NCI-H1436 (cell line): ENCODE measurements at places on chromosomes 5 and 9.

- DNase-seq = no peak
Measured at GRCh38 chr5:80592105-80592504, 22.0 kb upstream of the ANKRD34B start.

GRCh38 chr5:167664222-167664804, 627.1 kb upstream of the WWC1 start:
- DNase-seq = no peak

- DNase-seq = no peak
Measured at GRCh38 chr5:173849908-173850307, 38.2 kb upstream of the CPEB4 start.

DNA sequence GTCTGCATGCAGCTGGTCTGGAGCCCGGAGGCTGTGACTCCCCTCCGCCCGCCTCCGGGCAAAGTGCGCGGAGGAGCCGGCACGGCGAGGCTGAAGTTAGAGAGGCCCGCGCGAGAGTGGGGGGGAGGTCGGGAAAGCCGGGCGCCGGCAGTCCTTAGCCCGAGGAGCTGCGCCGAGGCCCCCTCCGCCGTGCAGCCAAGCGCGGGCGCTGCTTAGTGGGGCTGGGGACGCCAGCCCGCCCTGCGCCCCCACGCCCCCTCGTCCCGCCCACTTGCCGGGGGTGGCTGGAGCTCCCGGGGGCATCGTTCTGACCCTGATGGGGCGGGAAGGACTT, 403 bp downstream of the NINJ1 start:
- no peak for DNase-seq

DNA sequence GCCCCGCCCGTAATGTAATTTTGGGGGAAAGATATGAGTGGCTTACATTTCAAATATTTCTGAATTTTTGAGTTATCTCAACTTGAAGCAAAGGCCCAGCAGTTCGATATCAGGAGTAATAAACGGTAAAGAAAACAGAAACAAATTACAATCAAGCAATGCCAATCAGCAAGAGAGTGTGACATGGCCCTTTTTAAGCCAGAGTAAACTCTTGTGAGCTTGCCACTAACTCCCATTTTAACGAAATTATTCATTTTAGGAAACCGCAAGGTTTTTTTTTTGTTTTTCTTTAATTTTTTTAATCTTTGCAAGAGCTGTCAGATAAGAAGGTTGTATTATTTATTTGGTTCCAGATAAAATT, 17.6 kb upstream of the CDK7 start:
- DNase-seq = no peak

GRCh38 chr9:77953590-77953989, 78.0 kb downstream of the GNAQ start:
- DNase-seq = no peak

- DNase-seq = no peak
Measured at GRCh38 chr5:15290953-15291352, 209.0 kb upstream of the FBXL7 start.

- no peak for DNase-seq
Measured at GRCh38 chr9:70801181-70801829, 320.1 kb downstream of the TRPM3 start.

DNA sequence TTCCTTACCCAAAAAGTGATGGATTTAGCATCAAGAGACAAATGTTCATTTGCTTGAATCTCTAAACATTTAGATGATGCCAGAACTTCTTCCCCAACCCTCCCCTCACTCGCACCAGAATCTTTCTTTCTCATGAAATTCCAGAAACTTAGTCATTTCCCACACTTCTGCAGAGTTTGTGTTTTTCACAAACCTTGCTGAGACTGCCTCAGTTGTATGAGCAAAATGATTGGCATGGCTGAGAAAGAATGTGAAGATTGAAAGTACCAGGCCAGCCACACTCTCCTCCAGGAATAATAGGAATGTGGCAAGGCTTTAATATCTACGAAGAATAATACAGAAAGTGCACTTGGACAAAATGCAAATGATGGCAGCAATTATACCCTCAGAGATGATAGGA, 428.3 kb upstream of the CDH6 start:
- no peak for DNase-seq

DNA sequence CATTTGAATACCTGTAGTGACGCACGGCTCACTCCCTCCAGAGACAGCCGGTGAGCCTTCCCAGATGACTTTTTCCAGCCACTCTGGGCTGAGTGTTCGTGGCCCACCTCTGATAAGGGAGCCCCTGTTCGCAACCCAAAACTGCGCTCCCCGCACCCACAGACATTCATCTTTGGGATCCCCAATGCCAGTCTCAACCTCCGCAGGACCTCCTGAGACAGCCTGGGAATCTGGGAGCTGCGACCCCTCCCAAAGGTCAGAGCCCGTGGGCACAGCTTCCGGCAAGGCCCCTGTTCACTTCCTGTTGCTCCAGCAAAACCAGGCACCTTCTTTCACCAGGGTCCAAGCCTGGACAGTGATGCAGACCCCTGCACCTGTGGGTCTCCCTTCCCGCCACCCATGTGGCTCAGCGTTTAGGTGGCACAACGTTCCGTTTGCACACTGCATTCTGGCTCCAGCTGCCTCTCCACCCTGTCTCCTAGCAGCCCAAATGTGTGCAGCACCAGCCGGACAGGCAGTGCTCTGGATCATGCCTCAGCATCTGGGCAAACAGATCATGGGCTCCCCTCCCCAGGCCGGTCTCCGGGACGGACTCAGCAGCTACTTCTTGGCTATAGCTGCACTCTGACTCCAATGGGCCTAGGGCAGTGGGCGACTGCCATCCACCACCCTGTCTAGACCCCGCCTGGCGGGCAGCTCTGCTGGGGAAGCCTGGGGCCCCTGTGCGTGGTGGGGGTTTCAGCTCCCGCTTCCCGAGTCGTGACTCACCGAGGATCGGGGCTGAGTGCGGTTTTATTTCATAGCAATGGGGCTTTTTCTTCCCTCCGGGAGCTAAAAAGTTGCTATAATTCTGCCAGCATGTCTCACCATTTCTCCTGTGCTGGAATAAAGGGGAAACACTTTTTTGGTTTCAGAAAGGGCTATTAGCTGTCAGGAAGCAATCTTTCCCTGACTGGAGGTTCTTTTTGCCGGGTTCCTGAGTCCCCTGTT, 156.0 kb downstream of the OLFM1 start:
- DNase-seq = no peak

DNA sequence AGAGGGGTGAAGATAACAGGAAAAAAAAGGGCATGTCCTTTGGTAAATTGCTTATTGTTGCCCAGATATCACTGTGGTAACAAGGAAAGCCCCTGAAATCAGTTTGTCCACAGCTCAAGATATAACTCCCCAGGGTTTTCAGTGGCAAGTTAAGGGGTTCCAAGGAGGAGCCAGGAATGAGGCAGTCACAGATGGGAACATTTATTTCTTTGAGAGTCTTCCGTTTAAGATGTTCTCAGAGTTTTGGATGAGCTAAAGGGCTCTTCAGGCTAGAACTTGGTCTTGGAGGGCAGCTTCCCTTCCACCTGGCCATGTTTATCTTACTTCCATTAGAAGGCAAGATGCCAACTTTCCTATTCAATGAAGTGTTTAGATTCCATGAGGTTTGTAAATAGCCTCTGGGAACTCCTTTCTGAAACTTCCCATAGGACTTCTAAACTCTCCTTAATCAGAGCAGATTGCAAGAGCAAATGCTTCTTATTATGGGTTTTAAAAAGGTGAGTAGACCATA, 277.6 kb upstream of the TNC start:
- DNase-seq = no peak

DNA sequence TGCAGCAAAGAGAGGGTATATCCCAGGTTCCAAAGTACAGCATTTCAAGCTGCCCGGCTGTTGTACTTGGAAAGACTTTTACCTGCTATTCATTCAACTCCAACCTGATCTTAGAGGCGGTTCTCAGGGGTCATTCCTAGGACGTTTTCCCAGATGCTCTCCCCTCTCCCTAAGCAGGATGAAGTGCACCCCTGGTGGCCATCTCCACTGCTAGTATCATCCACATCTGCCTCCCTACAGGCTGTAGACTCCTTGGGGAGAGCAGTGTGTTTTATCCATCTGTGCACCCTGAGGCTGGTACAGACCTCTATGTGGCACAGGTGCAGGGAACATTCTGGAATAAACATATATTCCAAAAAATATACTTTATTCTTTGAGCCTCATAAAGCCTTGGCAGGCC, 56.8 kb downstream of the PTPN3 start:
- DNase-seq = no peak

GRCh38 chr5:74054641-74055421, 428.8 kb downstream of the ARHGEF28 start:
- DNase-seq = no peak

- no peak for DNase-seq
Measured at GRCh38 chr5:13695076-13695712, 249.3 kb downstream of the DNAH5 start.

DNA sequence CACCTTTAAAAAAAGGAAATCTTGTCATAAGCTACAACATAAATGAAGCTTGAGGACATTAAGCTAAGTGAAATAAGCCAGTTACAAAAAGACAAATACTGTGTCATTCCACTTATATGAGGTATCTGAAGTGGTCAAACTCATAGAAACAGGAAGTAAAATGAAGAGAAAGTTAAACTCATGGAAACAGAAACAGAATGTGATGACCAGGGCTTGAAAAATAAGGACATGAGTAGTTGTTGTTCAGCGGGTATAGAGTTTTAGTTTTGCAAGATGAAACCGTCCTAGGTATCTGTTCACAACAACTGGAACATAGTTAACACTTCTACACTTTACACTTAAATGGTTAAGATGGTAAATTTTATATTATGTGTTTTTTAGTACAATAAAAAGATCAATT, 47.8 kb upstream of the SLC1A3 start:
- no peak for DNase-seq

DNA sequence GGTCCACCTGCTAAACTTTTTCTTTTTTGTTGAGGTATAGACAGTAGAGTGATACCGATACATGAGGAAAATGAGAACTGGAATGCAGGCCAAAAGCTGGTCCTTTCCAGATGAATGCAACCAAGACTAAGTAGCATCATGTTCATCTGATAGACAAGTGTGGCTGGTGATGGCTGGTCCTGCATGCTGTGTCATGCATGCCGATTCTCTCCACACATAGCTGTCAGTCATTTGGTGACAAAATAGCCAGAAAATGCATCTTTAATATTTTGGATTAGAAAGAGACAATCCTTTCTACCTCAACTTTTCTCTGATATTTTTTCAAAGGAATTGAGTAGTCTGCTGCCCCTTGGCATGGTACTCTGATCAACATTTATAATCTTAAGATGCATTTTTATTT, 49.9 kb downstream of the ZSWIM6 start:
- DNase-seq = no peak
